Neural progenitor cell (in vitro differentiated cells): ENCODE measurements at places on chromosomes 16 and 17.

DNA sequence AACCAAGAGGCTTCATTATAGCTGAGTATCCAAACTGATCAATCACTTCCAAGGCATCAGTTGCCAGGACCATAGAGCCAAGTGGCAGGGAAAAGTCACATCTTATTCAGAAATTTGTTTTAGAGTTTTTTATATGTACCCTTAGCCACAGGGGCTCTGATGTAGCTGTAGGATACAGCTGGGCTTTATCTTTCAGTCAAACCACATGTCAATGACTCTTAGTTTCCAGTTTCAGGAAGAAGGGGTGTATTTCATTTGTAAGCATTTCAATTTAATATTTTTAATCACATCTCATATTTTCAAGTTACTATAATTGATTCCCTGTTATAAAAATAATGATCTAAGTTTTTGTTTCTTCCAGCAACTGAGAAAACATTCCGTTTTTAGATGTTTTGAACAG lies 2.9 kb upstream of the FLCN start:
- no peak overlapping the region for H3K4me3 ChIP-seq
- H3K27ac ChIP-seq: no peak overlapping the region

DNA sequence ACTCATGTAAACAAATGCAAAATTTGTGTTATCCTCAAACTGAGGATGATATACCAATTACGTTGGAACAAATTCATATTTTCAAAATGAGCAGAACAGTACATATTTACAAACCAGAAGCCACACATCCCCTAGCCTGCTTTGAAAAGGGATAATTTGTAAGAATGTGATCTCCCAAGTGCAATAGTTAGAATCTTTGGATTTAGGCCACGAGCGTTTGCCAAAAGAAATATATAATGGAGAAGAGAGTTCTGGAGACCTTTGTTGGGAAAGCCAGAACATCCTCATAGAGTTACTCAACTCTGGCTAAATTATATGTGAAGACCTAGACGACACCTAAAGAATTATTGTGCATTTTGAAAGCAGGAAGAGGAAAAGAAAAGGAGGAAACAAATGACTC lies 449.3 kb downstream of the KCNJ2 start:
- no peaks in the 10 kb centered on the region for H3K36me3 ChIP-seq
- H3K4me1 ChIP-seq: no peaks in the 10 kb centered on the region
- no peak overlapping the region for H3K27ac ChIP-seq

GRCh38 chr16:54243202-54243601 lies 43.4 kb downstream of the IRX3 start:
- no peaks in the 10 kb centered on the region for H3K27me3 ChIP-seq
- H3K36me3 ChIP-seq: no peaks in the 10 kb centered on the region
- DNase-seq: no peak
- no peak overlapping the region for H3K27ac ChIP-seq

DNA sequence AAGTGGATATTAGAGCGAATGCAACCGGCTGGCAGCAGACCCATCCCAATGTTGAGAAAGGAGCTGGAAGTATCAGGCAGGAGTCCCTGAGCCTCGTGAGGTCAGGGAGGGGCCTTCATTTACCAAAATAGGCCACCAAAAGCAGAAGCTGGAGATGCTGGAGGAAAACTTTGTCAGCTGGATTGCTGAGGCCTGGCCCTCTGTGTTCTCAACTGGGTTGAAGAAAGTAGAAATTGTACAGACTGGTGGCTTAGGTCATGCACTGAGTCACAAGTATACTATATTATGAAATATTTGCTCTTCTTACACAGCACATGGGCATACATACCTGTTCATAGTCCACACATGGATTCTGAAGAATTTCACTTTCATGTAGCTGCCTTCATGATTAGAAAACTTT lies 23.2 kb upstream of the TEKT3 start:
- H3K27ac ChIP-seq: no peak overlapping the region
- H3K36me3 ChIP-seq: no peaks in the 10 kb centered on the region
- DNase-seq: no peak
- H3K4me3 ChIP-seq: no peak overlapping the region
- no peaks in the 10 kb centered on the region for H3K27me3 ChIP-seq
- no peaks in the 10 kb centered on the region for H3K4me1 ChIP-seq

DNA sequence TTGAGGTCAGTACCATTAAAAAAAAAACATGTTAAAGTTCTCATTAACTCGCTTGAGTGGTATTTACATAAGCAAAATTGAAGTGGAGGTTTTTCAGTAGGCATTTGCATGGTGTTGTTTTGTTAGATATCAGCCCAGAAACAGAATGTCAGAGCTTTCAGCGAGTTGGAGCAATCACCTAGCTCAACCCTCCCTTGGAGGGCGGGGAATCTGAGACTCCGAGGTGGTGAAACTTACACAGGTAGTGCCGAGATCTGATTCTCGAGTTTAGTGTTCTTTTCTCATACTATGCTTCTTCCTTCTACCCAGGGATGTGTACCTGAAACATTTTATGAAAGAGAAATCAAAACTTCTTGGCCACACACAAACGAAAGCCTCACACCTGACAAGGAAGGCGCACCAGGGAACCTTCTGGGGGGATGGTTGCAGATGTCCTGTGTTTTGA lies 6.6 kb downstream of the SEC14L1 start:
- H3K27ac ChIP-seq: no peak overlapping the region
- no peaks in the 10 kb centered on the region for H3K27me3 ChIP-seq
- H3K4me1 ChIP-seq: peaks cover 34% of the 10 kb centered on the region
- no peaks in the 10 kb centered on the region for H3K36me3 ChIP-seq
- DNase-seq: no peak

GRCh38 chr17:62948370-62948769 lies 17.7 kb upstream of the TANC2 start:
- no peak overlapping the region for H3K4me3 ChIP-seq
- no peaks in the 10 kb centered on the region for H3K4me1 ChIP-seq
- H3K27ac ChIP-seq: no peak overlapping the region
- DNase-seq: no peak

- H3K27ac ChIP-seq: no peak overlapping the region
- H3K27me3 ChIP-seq: peaks cover 70% of the 10 kb centered on the region
- no peak for DNase-seq
- peak overlapping the region; percentile 86 for H3K4me3 ChIP-seq
- peaks cover 41% of the 10 kb centered on the region for H3K4me1 ChIP-seq
Measured at GRCh38 chr17:50558581-50558940, 2.0 kb upstream of the CACNA1G start.

DNA sequence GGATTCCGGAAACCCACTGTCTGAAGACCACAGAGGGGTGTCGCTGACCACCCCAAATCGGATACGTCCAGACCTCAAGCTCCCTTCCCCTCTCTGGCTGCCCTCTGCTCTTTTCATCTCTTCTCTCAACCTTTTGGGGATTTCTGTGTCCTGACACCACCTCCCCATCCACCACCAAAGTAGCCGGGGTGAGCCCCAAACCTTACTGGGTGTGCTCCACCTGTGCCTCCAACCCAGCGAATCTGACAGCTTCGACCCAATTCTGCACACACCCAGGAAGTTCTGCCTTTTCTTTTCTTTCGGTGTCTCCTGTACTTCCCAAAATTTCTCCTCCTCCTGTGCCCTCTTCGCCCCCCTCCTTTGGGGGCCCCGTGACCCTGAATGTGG lies 534 bp downstream of the KCTD11 start:
- H3K27ac ChIP-seq: no peak overlapping the region
- H3K36me3 ChIP-seq: no peaks in the 10 kb centered on the region
- peaks cover 8% of the 10 kb centered on the region for H3K27me3 ChIP-seq
- no peak for DNase-seq

- no peak overlapping the region for H3K4me3 ChIP-seq
- no peaks in the 10 kb centered on the region for H3K27me3 ChIP-seq
- DNase-seq: no peak
- no peaks in the 10 kb centered on the region for H3K36me3 ChIP-seq
- no peaks in the 10 kb centered on the region for H3K4me1 ChIP-seq
Measured at GRCh38 chr16:24853169-24853824, 7.5 kb downstream of the SLC5A11 start.

GRCh38 chr17:82976982-82977488 lies 102.4 kb upstream of the METRNL start:
- H3K4me1 ChIP-seq: no peaks in the 10 kb centered on the region
- H3K36me3 ChIP-seq: no peaks in the 10 kb centered on the region
- DNase-seq: no peak
- no peak overlapping the region for H3K27ac ChIP-seq

DNA sequence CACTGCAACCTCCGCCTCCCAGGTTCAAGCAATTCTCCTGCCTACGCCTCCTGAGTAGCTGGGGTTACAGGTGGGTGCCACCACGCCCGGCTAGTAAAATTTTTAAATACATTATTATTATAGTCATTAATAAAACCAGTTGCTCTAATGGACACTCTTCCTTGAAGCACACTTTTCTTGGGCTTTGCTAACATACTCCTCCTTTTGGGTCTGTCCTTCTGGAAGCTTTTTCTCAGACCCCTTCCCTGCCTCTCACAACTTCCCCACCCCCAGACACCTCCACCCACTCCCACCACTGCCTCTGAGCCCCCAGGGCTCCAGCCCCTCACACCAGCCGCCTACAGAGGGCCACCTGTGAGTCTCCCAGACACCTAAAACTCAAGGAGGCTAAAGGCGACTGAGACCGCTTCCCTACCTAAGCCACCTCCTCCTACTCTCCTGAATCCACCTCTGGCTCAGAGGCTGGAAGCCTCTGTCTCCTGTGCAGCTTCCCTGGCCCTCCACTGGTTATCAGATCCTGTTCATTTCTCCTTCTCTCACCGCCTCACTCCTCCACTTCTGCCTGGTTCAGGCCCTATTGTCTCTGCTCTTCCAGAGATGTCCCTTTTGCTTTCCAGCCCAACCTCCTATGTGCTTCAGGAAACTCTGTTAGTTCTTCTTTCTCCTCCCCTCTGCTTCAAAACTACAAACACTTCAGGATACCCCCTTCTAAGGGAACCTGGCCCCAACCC lies 2.1 kb upstream of the CUEDC1 start:
- no peak overlapping the region for H3K27ac ChIP-seq
- no peak overlapping the region for H3K4me3 ChIP-seq
- peaks cover 41% of the 10 kb centered on the region for H3K27me3 ChIP-seq
- peaks cover 19% of the 10 kb centered on the region for H3K4me1 ChIP-seq
- H3K36me3 ChIP-seq: no peaks in the 10 kb centered on the region
- DNase-seq: no peak

GRCh38 chr16:85415196-85416090 lies 197.7 kb upstream of the GSE1 start:
- no peaks in the 10 kb centered on the region for H3K27me3 ChIP-seq
- H3K36me3 ChIP-seq: no peaks in the 10 kb centered on the region
- H3K4me3 ChIP-seq: no peak overlapping the region
- no peak for DNase-seq
